Pons (tissue), 1 donor: ENCODE measurements at places on chromosomes 11 and 22.

- DNase-seq = peak; percentile 70
Measured at GRCh38 chr11:84558085-84558905, 1068.8 kb downstream of the DLG2 start.

GRCh38 chr11:15062599-15062998 lies 10.8 kb upstream of the CALCB start:
- no peak for DNase-seq

GRCh38 chr22:36305813-36306212 lies 52.9 kb downstream of the APOL1 start:
- no peak for DNase-seq

DNA sequence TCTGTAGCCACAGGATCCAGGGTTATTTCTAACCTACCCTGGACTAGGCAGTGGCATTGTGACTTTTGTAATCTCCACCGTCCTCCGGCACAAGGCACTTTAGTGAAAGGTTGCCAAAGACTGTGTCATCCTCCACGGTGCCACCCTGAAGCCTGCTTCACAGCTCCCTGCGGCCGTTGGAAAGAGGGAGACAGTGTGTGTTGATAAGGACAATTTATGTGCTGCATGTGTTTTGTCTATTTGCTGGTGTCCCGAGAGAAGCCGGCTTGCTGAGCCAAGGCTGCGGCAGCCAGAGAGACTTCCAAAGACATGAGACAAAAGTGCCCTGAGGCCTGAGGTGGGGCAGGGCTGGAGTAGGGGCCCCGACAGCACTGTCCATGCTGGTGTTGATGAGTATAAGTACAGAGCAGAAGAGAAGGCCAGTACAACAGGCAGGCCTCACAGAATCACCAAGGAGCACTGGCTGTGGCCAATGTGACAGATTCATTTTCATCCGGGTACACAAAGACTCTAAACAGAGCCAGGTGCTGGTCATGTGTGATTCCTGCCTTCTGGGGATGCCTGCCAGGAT lies 40.9 kb downstream of the GALNT18 start:
- DNase-seq = peak; percentile 22

DNA sequence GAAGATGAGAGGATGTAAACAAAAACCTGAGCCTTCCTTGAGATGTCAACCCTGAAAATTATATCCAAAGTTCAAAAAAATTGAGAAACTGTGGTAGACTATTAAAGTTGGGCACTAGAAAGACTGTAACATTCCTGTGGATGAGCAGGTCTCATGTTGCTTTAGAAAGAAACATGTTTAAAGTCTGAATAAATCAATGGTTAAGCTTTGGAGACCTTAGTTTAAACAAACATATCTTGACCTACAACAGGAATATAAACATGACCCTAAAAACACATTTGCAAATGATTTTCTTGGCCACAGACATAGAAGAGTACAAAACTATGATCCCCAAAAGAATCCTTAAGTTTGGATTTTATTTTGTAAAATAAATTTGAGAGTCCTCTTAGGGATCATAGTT lies 38.1 kb upstream of the PCF11 start:
- DNase-seq = no peak

GRCh38 chr11:31303644-31304180 lies 65.8 kb downstream of the DCDC1 start:
- no peak for DNase-seq

GRCh38 chr22:25666308-25666707 lies 75.7 kb upstream of the MYO18B start:
- DNase-seq = no peak

DNA sequence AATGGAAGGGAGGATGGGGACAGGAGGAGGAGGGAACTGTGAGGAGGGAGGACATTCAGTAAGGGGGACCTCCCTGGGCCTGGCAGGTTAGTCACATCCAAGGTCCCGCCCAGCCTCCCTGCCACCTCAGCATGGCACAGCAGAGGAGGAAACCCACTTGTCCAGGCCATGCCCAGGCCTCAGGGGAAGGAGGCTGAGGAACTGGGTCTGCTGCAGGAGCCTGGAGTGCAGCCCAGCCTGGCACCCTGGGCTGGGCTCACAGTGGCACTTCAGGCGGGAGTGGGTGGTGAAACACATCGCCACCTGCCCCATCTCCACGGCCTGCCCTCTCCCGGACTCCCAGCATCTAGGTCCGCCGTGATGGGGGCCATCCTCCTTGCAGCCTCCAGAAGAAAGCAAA lies 17.2 kb upstream of the KLHL35 start:
- DNase-seq = no peak

- no peak for DNase-seq
Measured at GRCh38 chr11:129724866-129725265, 90.8 kb upstream of the TMEM45B start.

GRCh38 chr11:87726506-87726905 lies 448.7 kb downstream of the RAB38 start:
- DNase-seq = no peak

DNA sequence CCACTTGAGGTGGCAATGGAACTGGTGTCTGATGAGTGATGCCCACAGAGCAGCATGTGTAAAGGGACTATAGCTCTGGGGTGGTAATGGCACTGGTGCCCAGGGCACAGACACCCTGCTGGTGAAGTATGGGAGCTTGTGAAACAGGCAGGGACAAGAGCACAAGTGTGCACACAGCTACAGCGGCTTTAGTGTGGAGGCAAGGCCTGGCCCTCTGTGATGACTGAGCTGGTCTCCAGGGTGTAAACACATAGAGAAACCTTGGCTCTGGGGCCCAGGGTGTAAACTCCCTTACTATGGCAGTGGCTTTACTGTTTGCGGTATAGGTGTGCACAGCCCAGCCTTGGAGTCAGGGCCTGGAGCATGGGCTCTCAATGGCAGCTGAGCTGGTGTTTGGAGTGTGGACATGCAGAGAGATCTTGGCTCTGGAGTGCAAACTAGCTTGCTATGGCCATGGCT lies 46.3 kb downstream of the BIRC2 start:
- DNase-seq = no peak

DNA sequence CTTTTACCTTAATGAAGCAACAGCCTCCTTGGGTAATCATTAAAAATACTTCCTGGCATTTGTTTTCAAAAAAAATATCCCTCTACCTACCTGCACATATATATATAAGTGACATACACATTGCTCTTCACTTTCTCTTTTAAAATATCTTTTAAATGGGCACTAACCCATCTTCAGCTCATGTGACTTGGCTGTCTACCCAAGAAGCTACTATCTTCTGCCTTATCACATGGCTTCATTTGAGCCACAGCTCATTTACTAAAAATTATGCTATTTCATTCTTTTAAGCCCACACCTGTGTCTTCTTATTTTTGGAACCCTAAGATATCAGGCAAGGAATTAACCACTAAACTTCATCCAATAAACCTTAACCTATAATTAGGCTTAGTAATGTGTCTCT lies 37.0 kb upstream of the SOX6 start:
- DNase-seq = no peak

DNA sequence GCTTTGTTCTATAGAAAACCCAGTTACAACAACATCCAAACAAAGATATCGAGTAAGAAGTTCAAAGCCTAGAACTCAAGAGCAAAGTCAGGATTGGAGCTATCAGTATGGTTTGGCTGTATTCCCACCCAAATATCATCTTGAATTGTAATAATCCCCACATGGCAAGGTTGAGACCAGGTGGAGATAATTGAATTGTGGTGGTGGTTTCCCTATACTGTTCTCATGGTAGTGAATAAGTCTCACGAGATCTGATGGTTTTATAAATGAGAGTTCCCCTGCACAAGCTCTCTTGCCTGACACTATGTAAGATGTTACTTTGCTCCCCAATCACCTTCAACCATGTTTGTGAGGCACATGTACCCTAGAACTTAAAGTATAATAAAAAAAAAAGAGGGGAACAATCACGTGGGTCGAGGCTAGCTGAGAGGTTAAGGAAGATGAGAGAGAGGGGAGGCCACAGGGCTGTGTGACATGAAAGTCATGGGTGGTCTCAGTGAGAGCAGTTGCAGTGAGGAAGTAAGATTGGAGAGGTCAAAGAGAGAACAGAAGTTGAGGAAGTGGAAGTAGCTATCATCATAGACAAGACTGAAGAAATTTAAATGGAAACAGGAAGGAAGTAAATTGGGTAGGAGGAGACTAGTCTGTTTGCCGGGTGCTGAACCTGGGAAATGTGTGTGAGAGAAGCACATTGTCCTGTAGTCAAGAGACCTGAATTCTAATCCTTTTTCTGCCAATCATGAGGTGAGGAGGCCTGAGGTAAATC lies 80.1 kb upstream of the CD44 start:
- DNase-seq = peak; percentile 41

- no peak for DNase-seq
Measured at GRCh38 chr11:763073-763463, 14.2 kb downstream of the GATD1 start.

DNA sequence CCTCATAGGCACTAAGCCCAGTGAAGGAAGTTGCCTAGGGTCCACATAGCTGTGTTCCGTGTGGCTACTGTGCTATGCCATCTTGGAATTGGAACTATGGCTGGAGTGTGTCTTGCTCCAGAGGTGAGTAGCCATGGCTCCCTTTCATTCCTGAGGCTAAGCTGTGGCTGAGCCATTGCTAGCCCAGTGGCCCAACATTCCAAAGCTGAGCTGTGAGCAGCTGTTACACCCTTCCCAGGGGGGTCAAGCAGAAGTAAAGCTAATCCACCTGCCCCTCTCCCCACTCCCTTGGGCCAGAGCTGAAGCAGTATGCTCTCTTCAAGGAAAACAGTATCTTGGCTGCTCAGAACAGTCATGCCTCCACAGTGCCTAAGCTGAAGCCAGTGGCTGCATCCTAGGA lies 51.1 kb downstream of the USP35 start:
- DNase-seq = no peak

GRCh38 chr22:37184816-37185541 lies 3.1 kb downstream of the C1QTNF6 start:
- no peak for DNase-seq

- DNase-seq = peak; percentile 43
Measured at GRCh38 chr11:84800755-84801346, 826.3 kb downstream of the DLG2 start.

DNA sequence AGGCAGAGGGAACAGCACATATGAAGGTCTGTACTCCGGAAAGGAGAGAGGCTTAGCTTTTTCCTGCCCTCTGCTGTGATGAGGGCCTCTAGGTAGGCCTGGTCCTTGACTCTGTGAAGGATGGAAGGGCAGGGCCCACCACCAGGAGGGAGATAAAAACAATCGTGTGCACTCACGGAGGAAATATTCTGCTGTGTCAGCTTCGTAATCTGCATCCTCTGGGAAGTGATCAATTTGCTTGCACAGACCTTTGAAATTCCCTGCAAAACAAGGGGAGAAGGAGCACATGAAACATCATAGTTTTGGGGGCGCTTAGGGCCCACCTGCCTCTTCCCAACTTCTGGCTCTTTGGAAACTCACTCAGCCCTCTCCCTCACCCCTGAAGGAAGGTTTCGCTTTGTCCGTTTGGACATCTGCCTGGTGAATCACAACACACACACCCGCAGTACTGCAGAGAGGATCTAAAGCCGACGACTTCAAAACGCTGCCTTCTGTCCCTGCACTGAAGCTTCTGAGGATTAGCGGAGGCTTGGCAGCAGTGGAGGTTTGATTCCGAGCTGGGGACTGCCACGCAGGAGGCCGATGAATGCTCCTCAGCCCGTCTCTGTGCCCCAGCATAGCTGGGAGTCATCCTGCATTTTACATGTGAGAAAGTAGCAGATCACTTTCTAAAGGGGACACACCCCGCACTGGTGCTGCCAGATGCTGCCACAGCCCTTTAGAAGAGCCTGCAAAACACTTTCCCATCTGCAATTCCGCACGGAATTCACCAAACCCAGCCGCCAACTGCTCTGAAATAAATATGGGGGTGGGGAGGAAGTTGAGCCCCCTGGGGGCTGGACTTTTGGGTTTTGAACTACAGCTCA lies 58.6 kb upstream of the EIF3D start:
- DNase-seq = peak; percentile 4

GRCh38 chr11:83002053-83002452 lies 69.6 kb downstream of the RAB30 start:
- peak; percentile 56 for DNase-seq

DNA sequence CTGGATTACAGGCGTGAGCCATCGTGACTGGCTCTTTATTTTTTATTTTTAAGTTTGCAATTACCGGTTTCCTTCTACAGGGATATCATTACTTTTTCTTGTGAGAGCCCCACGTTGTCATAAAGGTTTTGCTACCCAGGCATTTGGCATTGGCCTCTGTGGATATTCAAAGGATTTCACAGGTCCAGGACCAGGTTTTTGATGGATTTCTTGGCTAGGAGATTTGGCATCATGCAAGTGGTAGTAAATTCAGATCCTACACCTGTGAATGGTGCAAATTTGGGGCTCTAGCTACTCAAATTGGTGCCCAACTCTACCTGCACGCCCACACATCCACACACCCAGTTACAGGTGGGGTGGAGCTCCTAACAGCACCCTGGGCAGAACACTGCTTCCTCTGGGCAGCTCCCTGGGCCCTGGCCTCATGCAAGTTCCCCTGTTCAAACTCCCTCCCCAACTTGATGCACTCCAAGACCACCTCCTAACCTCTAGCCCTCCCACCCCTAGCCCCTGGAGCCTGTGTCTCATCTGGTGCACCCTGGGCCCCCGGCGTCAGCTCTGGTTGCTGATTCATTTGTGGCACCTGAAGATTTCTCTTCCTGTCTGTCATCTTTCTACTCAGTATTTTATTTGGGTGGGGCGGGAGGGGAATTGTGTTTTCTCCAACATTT lies 9.3 kb upstream of the MRGPRD start:
- no peak for DNase-seq

GRCh38 chr11:134521001-134521400 lies 109.0 kb upstream of the B3GAT1 start:
- DNase-seq = no peak

DNA sequence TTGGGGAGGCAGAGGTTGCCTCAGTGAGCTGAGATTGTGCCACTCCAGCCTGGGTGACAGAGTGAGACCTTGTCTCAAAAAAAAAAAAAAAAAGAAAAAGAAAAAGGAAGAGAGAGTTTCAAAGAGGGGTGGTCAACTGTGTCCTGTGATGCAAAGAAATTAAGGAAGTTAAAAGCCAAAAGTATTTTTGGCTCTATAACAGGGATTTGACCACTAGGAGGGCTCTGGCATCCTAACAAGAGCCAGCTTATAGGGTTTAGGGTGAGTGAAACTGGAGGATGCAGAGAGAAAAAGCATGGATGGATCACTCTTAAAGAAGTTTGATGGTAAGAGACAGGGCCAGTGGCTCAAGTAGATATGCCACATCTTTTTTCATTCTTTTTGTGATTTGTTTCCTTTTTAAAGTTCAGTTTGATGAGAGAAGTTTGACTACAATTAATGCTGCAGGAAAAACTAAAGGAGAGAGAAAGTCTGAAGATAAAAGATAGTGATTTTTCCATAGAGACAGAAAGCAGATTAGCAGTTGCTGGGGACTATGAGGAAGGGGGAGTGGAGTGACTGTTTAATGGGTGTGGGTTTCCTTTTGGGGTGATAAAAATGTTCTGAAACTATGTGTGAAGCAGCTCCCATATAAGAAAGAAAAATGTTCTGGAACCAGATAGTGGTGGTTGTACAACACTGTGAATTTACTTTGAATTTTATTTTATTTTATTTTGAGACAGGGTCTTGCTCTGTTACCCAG lies 11.1 kb upstream of the MICAL2 start:
- peak; percentile 25 for DNase-seq

GRCh38 chr11:58286249-58286648 lies 18.2 kb upstream of the OR10W1 start:
- peak; percentile 24 for DNase-seq
